Colonic mucosa (tissue), 4 donors: ENCODE measurements at places on chromosomes 7 and 10.

GRCh38 chr7:147611431-147611830 is 979.1 kb upstream of the C7orf33 start:
- no peaks in the 10 kb centered on the region for H3K27me3 ChIP-seq
- H3K4me3 ChIP-seq = no peak overlapping the region
- no peak for DNase-seq
- no peak overlapping the region for H3K27ac ChIP-seq

- H3K36me3 ChIP-seq = no peaks in the 10 kb centered on the region
- no peak overlapping the region for H3K27ac ChIP-seq
- DNase-seq = no peak
These were observed 13.7 kb downstream of the CISD1 start for GRCh38 chr10:58282615-58283014.

DNA sequence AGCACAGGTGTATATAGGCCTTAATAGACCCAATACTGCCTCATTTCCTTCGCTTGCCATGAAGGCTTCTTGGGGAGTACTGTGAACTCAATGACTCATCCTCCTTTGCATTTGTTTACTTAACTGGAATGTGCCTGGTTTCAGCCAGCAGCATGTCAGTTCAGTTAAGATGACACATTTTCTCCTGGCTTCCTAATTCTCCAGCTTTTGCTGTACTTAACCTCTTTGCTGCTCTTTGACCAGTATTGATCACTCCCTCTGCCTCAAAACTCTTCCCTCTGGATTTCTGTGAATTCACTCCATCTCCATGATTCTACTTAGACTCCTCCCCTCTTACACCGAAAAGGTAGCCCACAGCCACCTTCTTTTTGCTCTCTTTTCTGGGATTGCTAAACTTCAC is 135.7 kb downstream of the MAGI2 start:
- H3K27ac ChIP-seq = no peak overlapping the region
- H3K4me1 ChIP-seq = no peaks in the 10 kb centered on the region
- no peak for DNase-seq
- no peaks in the 10 kb centered on the region for H3K36me3 ChIP-seq

DNA sequence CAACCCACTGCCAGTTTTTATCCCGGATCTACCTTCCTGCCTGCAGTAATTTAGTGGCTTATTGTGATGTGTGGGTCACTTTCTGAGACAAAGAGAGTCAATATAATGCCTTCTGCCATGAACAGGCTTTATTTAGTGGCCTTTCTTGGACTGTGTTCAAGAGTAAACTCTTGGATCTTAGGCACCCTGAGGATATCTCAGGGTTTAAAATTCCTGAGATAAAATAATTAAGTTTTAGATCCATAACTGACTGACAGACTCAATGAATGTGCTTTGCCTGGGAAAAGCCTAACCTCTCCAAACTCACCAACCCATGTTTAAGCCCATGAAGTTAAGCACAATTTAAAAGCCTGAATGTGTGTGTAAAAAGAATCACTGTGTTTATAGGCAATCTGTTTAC is 564.3 kb downstream of the LRMDA start:
- no peak for DNase-seq
- H3K27me3 ChIP-seq = no peaks in the 10 kb centered on the region
- no peaks in the 10 kb centered on the region for H3K36me3 ChIP-seq
- H3K4me1 ChIP-seq = no peaks in the 10 kb centered on the region

DNA sequence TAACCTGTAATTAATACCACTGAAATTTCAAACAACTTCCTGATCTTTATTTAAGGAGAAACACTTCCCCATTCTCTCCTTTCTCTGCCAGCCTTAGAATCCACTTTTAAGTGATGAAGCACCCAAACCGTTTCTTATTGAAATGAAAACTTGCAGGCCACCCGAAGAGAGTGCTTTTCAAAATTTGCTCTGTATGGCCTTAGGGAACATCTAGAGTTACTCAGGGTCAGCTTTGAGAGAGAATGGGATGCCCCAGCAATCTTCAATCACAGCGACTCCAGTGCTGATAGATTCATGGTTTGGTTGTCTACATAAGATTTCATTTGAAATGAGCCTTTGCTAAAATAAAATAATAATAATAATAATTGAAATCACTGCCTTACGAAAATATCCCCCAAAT is 323.1 kb downstream of the PCLO start:
- no peaks in the 10 kb centered on the region for H3K27me3 ChIP-seq
- H3K4me1 ChIP-seq = no peaks in the 10 kb centered on the region
- H3K4me3 ChIP-seq = no peak overlapping the region
- DNase-seq = no peak
- H3K27ac ChIP-seq = no peak overlapping the region

DNA sequence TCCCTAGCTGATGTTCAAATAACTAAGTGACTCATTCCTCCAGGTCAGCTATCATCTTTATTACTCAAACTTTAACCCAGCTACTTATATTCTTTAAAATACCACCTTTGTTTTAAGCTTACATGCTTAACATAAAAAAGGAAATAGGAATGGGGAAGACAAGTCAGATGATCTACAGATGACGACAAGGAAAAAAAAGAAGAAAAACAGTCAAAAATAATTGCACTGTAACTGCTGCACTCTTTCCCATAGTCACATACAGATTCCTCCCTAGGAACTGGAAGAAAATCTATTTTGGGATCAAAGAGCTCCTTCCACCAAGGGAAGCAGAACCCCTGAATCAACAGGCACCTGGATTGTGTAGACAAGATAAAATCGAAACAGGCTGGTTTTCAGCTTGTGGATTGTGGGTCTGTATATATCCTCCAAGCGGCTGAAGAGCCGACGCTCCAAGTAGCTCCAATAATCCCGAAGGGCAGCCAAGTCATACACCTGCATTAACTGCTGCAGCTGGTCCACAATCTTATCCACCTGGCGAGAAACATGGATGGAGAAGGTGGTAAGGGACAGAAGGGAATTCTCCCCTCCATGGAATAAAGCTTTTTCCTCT is 2.0 kb downstream of the WDR91 start:
- H3K27me3 ChIP-seq = no peaks in the 10 kb centered on the region

- DNase-seq = peak; percentile 70
- peaks cover 5% of the 10 kb centered on the region for H3K4me1 ChIP-seq
- no peak overlapping the region for H3K4me3 ChIP-seq
- no peaks in the 10 kb centered on the region for H3K27me3 ChIP-seq
These were observed 8.7 kb upstream of the VDAC2 start for GRCh38 chr10:75201793-75202307.

DNA sequence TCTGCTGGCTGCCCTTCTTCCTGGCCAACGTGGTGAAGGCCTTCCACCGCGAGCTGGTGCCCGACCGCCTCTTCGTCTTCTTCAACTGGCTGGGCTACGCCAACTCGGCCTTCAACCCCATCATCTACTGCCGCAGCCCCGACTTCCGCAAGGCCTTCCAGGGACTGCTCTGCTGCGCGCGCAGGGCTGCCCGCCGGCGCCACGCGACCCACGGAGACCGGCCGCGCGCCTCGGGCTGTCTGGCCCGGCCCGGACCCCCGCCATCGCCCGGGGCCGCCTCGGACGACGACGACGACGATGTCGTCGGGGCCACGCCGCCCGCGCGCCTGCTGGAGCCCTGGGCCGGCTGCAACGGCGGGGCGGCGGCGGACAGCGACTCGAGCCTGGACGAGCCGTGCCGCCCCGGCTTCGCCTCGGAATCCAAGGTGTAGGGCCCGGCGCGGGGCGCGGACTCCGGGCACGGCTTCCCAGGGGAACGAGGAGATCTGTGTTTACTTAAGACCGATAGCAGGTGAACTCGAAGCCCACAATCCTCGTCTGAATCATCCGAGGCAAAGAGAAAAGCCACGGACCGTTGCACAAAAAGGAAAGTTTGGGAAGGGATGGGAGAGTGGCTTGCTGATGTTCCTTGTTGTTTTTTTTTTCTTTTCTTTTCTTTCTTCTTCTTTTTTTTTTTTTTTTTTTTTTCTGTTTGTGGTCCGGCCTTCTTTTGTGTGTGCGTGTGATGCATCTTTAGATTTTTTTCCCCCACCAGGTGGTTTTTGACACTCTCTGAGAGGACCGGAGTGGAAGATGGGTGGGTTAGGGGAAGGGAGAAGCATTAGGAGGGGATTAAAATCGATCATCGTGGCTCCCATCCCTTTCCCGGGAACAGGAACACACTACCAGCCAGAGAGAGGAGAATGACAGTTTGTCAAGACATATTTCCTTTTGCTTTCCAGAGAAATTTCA is 1.7 kb downstream of the ADRB1 start:
- DNase-seq = peak; percentile 40
- H3K4me3 ChIP-seq = peak overlapping the region; percentile 20
- no peaks in the 10 kb centered on the region for H3K36me3 ChIP-seq
- H3K4me1 ChIP-seq = no peaks in the 10 kb centered on the region
- H3K27me3 ChIP-seq = peaks cover 34% of the 10 kb centered on the region

DNA sequence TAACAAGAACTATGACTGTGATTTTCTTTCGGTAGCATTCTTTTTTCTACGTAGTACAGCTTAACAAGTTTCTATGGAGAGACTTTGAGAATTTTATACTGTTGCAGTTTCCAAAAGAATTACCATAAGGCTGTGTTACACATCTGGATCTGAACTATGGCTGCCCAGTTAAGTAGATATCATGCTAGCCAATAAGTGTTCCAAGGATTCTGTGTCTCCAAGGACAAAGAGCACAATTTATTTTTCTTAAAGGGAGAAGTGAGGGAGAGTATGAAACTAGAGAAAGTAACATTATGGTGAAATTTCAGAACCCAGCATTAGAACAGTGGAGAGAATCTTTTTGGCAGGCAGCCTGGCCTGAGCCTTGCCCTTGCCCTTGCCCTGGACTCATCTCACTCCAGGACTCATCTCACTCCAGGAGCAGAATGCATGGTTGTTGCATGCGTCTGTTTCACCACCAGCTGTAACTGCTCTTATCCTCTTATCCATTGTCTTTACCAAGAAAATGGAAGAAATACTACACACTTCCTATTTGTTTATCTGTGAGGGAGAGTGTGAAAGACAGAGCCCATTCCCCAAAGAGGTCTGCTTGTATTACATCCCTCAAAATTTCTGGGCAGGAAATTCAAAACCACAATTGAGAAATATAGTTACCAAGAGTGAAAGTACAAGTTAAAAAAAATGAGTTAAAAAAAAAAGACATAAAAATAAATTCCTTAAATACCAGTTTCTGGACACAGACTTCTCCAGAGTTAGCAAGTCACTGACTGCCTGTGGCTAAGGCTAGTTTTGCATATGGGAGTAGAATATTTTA is 1067.5 kb downstream of the NRG3 start:
- no peak for DNase-seq
- no peaks in the 10 kb centered on the region for H3K4me1 ChIP-seq
- no peaks in the 10 kb centered on the region for H3K27me3 ChIP-seq
- H3K36me3 ChIP-seq = no peaks in the 10 kb centered on the region
- H3K4me3 ChIP-seq = no peak overlapping the region
- H3K27ac ChIP-seq = no peak overlapping the region

DNA sequence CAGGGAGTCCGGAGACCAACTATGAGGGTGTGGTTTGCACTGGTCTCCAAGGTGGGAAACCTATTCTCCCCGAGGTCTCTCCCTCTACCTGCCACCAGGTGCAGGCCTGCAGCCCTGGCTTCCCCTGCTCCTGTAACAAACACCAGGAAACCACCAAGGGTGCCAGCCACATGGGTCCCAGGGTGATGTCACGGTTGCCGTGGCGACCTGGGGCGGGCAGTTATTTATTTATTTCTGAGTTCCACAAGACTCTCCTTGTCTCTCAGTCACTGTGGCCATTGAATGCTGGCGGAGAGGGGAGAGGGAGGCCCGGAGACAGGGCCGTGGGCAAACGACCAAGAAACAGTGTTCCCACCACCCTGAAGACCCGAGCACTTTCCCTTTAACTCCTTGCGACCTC is 27.0 kb downstream of the MMD2 start:
- no peaks in the 10 kb centered on the region for H3K4me1 ChIP-seq
- DNase-seq = no peak
- H3K27ac ChIP-seq = no peak overlapping the region
- no peak overlapping the region for H3K4me3 ChIP-seq
- no peaks in the 10 kb centered on the region for H3K27me3 ChIP-seq

GRCh38 chr10:101485207-101485606 is 102.8 kb downstream of the POLL start:
- H3K4me1 ChIP-seq = no peaks in the 10 kb centered on the region
- no peak overlapping the region for H3K4me3 ChIP-seq
- DNase-seq = no peak
- H3K36me3 ChIP-seq = no peaks in the 10 kb centered on the region

- H3K4me1 ChIP-seq = no peaks in the 10 kb centered on the region
- no peak overlapping the region for H3K27ac ChIP-seq
- no peak overlapping the region for H3K4me3 ChIP-seq
- no peaks in the 10 kb centered on the region for H3K27me3 ChIP-seq
- no peak for DNase-seq
These were observed 28.5 kb upstream of the SYPL1 start for GRCh38 chr7:106140406-106141173.

DNA sequence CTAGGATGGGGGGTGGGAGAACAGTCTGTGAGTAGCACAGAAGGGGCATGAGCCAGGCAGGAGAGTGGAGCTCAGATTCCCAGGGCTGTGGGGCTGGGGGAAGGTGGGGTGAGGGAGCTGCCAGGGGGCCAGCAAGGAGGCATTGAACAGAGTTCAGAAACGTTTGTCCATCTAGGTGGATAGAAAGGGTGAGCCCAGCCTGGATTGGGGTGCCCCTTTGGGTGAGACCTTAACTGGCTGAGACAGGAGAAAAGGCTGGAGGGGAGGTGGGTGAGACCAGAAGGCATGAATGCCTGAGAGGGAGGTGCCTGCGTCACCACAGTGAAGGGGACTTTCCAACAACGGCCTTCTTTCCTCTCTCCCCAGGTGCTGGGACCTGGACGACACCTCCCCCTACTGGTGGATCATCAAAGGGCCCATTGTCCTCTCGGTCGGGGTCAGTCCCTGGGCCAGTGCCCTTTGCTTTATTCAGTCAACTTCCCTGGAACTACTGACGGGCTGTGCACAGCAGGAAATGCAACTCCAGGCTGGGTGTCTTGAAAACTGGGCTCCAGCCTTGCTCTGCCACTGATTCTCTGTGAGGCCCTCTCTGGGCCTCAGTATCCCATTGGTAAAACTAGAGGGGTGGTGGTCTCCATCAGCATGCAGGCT is 11.0 kb downstream of the GHRHR start:
- H3K4me3 ChIP-seq = no peak overlapping the region
- no peaks in the 10 kb centered on the region for H3K4me1 ChIP-seq
- no peaks in the 10 kb centered on the region for H3K27me3 ChIP-seq
- peak; percentile 84 for DNase-seq
- H3K36me3 ChIP-seq = no peaks in the 10 kb centered on the region
- no peak overlapping the region for H3K27ac ChIP-seq
